ENCODE measurements at places on chromosomes 7 and 10.

DNA sequence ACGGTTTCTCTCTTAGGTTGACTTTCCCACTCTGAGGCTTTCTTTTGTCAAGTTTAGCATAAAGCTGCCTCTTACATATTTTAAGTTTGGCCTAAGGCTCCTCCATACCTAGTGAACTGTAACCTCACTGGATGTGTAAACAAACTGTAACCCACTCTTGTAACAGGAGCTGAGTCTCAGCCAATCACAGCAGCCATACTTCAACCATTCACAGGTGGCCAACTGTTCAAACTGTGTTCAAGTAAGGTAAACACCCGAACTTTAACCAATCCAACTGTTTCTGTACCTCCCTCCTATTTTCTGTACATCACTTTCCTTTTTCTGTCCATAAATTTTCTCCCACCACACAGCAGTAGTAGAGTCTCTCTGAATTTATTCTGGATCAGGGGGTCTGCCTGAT lies 7.7 kb upstream of the NRBF2 start:
- no peak for DNase-seq

DNA sequence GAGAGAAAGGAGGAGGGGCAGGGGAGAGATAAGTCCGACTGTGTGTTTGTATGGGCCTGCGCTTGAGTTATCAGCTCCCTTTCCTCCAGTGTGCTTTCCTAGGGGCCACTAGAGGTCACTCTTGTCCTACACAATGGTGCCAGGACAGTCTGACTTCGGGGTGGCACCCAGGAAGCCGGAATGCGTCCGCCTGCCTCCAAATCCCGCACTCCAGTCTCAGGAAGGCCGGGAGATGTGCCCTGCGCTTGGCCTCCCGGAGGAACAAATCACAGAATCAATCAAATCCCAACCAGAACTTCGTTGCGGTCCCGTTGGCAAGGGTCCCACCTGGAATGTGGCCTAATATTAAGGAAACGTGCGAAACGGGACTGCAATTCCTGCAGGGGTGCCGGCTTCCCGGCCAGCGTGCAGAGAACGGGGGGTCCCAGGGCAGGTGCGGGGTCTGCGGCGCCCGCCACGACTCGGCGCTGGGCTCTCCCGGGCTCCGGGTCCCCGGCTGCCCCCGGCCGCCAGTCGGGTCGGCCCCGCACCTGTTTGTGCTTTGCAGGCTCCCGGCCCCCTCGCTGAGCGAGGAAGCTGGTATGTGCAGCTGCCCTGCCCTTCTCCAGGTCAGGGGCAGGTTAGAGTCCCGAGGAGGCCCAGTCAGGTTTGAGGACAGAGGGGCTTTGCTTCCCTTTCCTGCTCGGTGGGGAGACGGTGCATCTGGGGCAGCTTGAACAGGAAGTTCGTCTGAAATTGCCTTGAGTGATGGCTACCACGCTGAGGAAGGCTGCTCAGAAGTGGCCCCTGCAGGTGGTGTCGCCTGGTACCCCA lies 21.0 kb upstream of the HPS1 start:
- DNase-seq = peak; percentile 37

DNA sequence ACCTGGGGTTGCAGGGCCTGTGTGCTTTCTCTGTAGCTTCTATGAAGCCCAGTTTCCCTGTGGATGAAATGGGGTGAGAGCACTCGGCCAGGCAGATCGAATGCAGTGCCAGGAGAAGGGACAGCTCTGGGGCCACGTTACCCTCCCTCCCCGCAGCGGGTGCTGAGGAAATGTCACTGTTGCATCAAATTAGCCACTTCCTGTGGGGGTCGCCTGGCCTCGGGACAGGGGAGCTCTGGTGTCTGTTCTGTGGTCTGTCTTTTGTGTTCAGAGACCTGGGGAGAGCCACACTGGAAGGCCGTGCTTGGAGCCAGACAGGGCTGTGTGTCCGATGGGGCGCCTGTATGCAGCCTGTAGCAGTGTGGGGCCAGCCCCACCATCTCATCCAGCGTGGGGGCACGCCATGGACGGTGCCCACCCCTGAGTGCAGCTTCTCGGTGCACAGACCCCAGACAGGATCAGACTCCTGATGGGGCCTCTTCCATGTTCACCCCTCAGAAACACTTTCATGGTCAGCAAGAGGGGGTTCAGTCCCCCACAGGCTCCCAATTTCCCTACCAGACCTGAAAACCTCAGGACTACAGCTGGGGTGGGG lies 13.6 kb downstream of the TTYH3 start:
- no peak for DNase-seq

DNA sequence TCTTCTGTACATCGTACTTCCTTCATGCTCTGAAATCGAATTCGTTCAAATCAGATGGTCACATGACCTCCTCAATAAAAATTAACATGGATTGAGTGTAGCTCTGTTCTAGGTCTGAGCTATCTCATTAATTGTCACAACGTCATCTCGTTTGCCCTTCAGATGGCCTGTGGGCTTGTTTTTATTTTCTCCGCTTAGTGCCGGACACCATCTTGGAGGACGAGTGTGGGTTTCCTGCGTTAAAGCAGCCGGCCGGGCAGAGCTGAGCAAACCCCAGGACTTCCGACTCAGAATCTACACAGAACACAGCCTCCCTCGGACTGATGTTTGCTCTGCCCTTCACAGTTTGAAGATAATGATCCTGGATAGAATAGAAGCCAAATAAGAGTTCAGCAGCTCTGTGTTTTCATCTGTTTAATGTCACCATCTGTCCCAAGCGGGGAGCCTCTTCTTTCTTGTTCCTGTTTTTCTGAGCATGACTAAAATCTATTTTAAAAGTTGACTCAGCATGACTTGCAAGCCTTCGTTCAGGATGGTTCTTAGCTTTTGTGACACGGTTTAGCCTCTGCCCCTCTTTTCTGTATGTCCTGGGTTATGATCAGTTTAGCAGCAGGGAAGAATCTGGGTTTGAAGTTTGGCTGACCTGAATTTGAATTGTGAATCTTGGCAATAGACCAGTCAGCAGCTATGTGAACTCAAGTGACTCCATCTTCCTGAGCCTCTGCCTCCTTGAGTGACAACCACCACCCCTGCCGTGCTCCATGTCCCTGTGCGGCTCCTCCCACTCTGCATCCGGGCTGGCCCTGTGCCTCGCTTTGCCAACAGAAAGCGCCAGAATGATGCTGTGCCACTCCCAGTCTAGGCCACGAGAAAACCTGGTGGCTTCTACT lies 30.6 kb upstream of the GALNTL5 start:
- DNase-seq = peak; percentile 15

- DNase-seq = no peak
Measured at GRCh38 chr7:11153694-11154093, 180.0 kb downstream of the PHF14 start.

DNA sequence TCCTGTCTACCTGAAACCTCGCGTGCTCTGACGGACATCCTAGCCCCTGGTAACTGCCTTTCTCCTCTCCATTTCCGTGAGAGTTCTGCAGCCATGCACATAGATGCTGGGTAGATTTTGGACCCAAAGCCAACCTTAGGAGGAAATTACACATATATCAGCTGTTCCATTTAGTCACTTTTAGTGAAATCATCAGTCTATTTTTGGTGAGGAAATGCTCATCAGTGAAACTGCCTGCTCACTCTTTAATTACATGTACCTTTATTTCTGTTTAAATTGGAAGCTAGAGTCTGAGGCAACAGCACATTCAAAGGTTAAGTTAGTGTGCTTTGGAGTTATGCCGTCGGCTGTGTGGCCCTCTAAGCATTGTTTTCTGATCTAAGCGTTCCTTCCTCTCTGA lies 231.3 kb downstream of the WDR37 start:
- no peak for DNase-seq

GRCh38 chr10:110717781-110718589 lies 73.8 kb downstream of the RBM20 start:
- DNase-seq = peak; percentile 38

GRCh38 chr7:127377425-127377824 lies 15.1 kb downstream of the ZNF800 start:
- no peak for DNase-seq

GRCh38 chr10:106450966-106451365 lies 713.5 kb downstream of the SORCS1 start:
- DNase-seq = no peak

Data from NCI-H2171 (cell line).